HFF-Myc (cell line): ENCODE measurements at places on chromosomes 6 and 20.

DNA sequence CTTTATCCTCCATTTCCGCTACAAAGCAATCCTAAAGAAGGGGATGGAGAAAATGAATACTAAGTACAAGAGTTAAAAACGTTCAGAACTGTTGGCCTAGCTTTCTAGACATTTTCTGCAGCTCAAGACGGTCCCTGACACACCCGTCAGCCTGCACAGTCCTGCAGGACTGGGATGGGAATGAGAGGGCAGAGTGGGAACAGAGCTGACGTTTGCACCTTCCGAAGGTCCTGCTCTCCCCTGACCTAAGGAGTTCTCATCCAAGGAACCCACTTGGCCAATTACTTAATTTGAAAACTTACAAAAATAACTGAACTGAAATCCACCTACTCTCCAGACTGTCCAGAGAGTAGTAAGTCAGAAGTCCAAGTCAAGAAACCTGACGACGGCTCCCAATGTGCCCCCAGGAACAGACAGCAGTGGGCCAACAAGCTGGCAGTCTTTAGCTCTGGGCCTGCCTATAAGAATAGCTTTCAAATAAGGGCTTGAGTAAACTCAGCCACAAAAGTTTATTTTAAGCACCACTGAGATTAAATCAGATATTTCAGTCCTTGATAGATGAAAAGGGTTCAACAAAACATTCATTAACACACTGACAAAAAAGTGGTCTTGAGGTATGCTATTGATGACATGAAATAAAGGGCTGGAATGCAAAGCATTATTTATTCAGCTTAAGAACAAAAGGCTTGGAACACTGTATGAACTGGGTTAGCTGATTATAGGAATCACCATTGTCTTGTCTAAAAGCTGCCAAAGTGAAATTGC, 76.8 kb downstream of the CNKSR3 start:
- DNase-seq: no peak

GRCh38 chr20:39789411-39789810, 827.3 kb downstream of the DHX35 start:
- no peak for DNase-seq

DNA sequence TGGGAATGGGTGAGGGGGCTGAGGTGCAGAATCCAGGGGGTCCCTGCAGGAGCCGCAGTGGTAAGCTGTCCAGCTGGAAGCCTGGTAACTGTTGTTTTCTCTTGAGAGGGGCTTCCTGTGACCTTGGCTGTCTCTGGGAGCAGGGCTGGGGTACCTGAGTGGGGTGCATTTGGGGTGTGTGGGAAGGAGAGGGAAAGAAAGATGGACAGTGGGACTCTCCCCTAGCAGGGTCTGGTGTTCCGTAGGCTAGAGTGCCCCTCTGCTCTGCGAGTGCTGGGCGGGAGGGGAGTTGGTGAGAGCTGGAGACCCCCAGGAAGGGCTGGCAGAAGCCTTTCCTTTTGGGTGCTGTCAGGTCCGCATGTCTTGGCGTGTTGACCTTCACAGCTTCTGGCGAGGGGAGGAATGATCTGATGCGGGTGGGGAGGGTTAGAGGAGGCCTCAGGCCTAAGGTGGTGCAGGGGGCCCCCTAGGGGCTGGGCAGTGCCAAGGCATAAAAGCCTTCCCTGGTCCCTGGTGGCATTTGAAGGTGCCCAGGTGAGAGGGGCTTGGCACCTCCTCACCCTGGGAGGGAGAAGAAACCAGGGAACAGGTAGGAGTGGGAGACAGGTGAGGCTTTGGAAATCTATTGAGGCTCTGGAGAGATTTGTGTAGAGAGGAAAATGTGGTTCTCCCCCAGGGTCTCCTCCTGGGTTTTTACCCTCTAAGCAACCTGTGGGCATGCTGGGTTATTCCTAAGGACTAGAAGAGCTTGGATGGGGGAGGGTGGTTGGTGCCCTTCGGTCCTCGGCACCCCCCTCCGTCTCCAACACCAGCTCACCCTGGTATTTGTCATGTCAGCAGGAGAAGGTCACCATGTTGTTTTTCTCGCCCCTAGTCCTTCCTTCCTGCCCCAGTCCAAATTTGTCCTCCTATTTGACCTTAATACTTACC, 3.3 kb downstream of the VEGFA start:
- DNase-seq: no peak

DNA sequence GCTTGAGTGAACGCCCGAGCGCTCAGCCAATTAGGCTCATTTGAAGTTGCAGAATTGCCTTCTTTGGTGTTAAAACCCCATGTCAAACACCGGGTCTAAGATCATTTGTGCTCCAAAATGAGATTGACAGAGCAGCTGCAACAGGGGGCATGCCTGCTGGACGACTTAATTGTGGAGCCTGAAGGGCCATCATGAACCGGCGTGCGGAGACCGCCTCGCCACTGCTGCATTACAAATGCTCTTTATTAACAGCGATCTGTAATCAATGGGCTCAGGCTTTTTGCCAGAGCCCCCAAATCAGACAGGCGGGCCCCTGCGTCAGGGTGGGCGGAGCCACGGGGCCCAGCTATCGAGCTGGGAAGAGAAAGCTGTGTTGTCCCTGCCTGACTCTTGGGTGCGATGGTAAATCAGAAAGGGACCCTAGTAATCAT, 183.2 kb downstream of the SIM1 start:
- DNase-seq: no peak

DNA sequence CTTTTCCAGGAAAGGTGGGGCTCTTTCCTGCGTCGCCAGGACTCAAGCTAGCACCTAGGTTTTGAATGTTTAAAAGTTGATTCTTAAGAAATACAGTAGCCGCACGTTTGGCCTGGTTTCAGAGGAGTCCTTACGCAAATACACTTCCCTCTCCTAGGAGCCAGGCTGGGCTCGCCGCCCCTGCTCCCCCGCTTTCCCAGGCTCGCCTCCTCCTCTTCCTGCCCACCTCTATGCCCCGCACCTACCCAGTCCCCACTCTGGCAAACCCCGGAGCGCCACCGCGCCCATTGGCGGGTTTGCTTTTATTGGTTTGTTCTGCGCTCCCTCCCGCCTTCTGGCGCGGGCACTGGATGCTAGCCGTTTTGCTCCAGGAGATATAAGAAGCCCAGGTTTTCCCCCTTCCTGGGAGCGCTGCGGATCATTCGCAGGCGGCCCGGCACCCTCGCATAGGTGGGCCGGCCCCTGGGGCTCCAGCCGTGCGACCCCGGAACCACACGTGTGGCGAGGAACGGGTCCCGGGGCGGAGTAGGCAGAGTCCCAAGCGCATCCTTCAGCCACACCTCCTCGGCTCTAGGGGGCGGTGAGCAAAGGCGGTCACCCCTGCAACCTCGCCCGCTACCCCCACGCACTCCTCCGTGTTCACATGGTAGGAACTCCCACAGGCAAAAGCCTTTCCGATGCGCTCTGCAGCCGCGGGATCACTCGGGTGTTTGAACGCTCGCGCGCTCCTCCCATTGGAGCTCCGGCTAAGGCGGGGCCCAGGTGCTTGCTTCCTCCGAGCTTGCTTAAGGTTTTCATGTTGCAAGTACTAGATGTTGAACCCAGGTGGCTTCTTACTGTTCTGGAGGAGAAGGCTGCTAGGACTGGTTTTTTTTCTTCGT, 119.0 kb downstream of the RTN4IP1 start:
- DNase-seq: no peak

GRCh38 chr6:125611573-125612344, 137.7 kb upstream of the HEY2 start:
- DNase-seq: no peak

GRCh38 chr20:51583499-51583898, 41.0 kb upstream of the NFATC2 start:
- no peak for DNase-seq

GRCh38 chr6:109612268-109612667, 78.7 kb downstream of the AK9 start:
- DNase-seq: no peak

- no peak for DNase-seq
These were observed 14.4 kb downstream of the JPH2 start for GRCh38 chr20:44172572-44172950.

GRCh38 chr6:163925839-163926238, 511.3 kb downstream of the QKI start:
- DNase-seq: no peak

- no peak for DNase-seq
These were observed 632.5 kb upstream of the MMS22L start for GRCh38 chr6:97915537-97915936.

GRCh38 chr20:60295214-60295613, 337.0 kb downstream of the CDH26 start:
- no peak for DNase-seq

DNA sequence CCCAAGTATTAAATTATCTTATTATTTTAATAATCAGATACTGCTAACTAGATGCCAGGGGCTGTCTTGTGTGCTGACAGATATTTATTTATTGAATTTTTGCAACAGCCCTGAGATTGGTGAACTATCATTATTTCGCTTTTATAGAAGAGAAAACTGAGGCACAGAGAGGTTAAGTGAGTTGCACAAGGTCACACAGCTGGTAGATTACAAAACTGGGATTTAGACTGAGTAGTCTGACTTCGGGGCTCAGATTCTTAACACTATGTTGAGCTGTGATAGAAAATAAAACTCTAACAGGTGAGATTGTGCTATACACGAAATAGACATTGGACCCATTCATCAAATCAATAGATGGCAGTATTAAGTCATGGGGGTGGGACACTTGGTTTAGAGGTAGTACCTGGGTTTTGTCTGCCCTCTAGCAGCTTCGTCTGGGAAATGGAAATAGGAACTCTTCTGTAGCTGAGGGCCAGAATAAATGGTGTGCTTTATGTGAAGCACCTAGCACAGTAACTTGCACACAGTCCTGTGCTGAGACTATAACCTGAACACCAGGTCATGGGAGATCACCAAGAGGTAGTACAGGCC, 113.4 kb downstream of the B3GAT2 start:
- no peak for DNase-seq

DNA sequence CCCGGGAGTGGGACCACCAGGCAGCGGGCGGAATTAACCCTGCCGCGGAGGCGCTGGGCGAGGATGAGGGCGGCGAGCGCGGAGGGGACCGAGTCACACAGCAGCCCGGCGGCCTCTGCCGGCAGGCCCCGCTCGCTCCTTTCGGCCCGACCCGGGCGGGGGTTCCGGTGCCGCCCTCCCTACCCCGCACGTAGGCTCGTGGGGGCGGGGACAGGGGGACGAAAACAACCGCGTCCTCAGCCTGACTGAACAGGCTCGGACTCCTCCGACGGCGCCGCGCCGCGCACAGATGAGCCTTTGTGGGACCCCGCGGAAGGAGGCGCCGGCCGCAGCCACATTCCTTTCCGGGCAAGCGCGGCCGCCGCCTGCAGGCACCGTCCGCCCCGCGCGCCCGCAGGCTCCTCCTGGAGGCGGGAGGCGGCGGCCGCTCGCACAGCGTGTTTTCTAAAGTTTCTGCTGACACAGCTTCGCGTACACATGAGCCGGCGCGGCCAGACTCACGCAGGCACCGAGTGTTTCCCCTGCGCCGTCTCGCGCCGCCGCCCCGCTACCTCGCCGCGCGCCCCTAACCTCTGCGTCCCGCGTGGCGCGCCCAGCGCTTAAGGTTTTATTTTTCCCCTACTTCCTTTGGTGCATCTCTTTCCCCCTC, 244.3 kb downstream of the ARID1B start:
- peak; percentile 56 for DNase-seq
